ENCODE measurements at places on chromosomes 5 and 9.

GRCh38 chr9:2623288-2624050 lies 1.9 kb downstream of the VLDLR start:
- DNase-seq, result no peak

GRCh38 chr9:126543490-126543889 lies 70.2 kb upstream of the LMX1B start:
- no peak for DNase-seq

- no peak for DNase-seq
Observed at GRCh38 chr5:134517553-134517952, 7.9 kb upstream of the JADE2 start.

DNA sequence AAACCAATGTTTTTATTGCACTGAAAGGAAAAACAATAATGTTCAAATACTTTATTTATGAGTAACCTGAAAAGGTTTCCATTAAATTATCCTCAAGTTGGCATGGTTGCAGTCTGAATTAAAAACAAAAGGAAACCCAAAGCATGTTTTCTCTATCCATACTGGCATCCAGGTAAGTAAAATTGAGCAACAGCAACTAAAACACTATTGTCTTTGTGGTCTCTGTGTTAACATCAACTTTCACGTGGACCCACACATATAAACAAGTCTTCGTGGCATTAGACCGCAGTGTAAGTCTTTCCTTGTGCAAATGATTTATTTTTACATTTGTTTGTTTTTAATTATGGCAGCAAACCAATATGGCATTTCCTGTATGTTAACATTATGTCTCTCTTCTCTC lies 757.6 kb downstream of the SEMA5A start:
- DNase-seq, result no peak

GRCh38 chr5:159430361-159431012 lies 100.2 kb upstream of the IL12B start:
- no peak for DNase-seq

Data from Karpas-422 (cell line).